ENCODE measurements at places on chromosomes 2 and 18.

GRCh38 chr2:41326851-41327250 lies 721.0 kb upstream of the PKDCC start:
- DNase-seq = no peak

GRCh38 chr2:79087785-79088364 lies at the start of gene REG1B:
TSS of gene REG1B (minus strand) at chr2:79087993. CDS start at chr2:79087612, 381 bp downstream.
- no peak for DNase-seq

GRCh38 chr2:145036421-145037011 lies 516.6 kb upstream of the ZEB2 start:
- DNase-seq = no peak

GRCh38 chr18:515156-515815 lies 14.8 kb upstream of the COLEC12 start:
- no peak for DNase-seq

DNA sequence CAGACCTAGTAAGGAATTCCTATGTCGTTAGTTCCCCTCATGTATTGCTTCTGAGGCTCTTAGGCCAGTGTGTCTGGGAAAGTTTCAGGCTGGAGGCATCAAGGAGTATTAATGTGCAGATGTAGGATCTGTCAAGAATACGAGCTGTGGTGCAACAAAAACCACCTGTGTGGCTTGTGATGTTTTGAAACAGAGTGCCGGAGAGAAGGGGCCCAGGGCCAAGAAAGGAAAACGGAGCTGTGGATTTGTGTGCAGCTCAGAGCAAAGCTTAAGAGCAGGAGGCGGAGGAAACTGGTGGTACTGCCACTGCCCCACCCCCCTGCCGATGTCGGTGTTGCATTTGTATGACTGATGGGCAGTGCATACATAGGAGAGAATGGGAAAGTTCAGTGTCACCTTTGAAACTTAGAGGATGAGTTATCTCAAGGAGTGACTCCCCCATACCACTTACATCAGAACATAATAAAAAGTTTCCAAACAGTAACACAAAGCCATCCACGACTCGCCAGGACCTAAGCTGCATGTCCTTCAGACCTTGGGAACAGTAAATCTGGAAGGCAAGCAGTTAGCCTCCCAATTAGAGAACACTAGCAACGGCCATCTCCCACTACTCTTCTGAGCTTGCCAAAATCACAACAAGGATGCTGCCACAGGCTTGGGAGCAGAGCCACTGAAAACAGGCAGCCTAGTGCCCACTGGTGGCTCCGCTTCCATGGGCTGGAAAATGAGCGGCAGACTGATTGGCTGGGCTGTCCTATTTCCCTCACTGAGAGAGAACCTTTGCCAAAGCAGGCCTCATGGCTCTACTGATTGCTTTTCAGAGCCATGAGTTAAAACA lies 152.7 kb upstream of the NT5C1B start:
- peak; percentile 55 for DNase-seq

DNA sequence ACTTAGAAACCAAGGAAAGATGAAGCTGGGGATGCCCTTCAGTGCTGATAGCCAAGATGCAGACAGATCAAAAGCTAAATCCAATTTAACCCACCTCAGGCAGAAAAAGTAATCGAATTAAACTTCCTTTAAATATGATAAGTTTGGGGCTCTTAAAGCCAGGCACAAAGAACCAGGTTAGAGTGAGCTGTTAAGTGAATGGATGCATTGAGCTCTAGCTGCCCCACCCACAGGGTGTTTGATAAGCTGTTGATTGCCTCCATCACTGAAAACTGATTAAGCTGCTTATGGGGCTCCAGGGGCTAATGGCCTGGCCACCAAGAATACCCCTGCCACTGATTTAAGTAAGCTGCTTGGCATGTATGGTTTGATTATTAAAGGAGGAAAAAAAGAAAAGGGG lies 119.8 kb downstream of the PLEKHM3 start:
- no peak for DNase-seq

- DNase-seq = no peak
Observed at GRCh38 chr2:70608373-70608772, 54.7 kb upstream of the TGFA start.

DNA sequence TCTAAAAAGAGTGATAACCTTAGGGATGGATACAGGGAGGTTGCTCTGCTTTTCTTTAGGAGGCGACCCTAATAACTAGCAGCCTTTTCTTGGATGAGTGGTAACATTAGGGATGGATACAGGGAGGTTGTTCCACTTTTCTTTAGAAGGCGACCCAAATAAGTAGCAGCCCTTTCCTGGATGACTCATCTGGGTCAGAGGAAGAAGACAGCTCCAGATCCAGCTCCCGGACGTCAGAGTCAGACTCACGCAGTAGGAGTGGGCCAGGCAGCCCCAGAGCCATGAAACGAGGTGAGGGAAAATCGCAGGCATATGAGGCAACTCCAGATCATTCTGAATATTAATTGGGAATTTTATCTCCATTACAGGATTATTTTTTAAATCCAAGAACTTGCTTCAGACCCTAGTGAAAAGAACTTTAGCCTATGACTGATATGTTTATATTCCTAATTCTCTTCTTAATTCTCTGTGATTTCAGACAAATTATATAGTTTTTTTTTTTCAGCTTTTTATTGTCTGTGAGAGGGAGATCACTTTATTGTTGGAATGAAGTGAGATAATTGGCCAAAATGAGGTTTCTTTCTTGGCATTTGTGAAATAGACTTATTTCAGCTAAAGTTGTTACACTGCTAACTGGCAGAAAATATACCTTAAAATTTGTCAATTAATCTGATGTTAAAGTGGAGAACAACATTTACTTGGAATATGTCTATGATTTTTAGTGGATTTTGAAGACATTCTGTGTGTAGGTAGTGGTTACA lies 31.2 kb upstream of the C1GALT1C1L start:
- no peak for DNase-seq

- DNase-seq = no peak
Observed at GRCh38 chr18:5413447-5413846, 117.9 kb upstream of the ZBTB14 start.

DNA sequence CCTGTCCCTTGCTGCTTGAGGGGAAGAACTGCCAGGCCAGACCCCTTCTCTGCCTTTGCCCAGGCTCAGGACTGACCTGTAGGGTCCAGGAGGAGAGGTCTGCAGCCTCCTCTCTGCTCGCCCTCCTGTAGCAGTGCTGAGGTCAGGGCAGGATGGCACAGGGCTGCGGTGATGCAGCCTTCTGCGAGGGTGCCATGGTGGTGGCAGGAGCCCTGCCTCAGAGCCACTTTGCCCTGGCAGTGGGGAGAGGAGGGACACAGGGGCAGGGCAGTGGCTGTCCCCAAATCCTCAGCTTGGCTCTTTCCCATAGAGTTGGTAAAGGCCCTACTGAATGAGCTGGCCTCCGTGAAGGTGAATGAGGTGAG lies 884 bp downstream of the PROM2 start:
- DNase-seq = no peak

GRCh38 chr2:126902859-126903258 lies 4.2 kb downstream of the TEX51 start:
- no peak for DNase-seq

Data from left kidney (tissue), 8 donors.